ENCODE measurements at places on chromosomes 4 and X.

GRCh38 chr4:31516520-31516919 lies 796.4 kb downstream of the PCDH7 start:
- no peak for DNase-seq

GRCh38 chrX:8647176-8647575 lies 84.8 kb downstream of the ANOS1 start:
- no peak for DNase-seq

DNA sequence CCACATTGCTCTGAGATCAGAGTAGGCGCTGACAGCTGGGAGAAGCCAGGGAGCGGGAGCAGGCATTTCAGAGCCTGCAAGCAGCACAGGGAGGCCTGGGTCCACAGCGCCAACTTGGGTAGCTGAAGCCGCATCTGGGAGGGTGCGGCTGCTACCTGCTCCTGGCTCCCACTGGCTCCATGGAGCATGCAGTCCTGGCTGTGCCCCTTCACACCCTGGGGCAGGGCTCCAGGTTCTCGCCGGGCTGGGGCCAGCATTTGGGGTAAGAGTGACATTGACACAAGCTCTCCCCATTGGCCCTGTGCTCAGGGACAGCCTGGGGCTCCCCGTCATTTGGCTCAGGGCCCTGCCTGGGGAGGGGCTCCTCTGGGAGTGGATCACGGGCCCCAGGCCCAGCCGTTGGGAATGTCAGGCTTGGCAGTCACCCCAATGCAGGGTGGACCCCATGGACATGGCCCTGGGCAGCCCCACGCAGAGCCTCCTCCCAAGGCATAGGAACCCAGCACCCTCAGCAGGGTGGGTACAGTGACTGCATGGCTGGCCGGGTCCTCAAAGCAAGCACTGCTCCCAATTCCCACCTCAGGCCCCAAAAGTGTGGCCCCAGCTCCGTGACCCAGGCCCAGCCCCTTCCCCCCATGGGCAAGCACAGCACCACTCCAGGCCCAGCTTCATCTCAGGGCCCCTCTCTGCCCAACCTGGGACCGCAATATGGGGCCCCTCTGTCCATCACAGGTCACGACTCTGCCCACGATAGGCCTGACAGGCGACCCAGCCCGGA lies 82.4 kb downstream of the PRDM5 start:
- DNase-seq = no peak

DNA sequence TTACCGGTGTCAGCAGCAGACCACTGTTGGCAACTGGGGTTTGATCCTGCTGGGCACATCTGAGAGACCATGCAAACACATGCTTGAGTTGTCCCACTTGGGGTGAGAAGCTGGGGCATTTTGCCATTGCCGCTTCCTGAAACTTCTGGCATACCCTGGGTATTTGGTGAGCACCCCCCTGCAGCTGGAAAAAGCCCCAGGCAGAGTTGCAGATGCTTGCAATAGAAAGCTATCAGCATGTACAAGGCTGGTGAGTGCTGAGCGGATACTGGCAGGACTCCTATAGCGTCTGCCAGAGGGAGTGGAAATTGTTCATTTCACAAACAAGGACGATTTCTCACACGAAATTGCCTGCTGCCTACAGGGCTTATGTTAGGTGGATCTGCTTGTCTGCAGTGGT lies 32.3 kb downstream of the SUPT20HL1 start:
- DNase-seq = no peak

DNA sequence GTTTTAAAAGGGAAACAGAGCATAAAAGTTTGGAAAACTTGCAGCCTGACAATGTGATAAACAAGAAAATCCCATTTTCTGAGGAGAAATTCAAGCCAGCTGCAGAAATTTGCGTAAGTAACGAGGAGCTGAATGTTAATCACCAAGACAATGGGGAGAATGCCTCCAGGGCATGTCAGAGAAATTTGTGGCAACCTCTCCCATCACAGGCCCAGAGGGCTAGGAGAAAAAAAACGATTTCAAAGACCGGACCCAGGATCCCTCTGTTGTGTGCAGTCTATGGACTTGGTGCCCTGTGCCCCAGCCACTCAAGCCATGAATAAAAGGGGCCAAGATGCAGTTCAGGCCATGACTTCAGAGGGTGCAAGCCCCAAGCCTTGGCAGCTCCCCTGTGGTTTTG lies 355.4 kb upstream of the NDST3 start:
- DNase-seq = no peak

GRCh38 chr4:159368320-159368719 lies 265.4 kb downstream of the RAPGEF2 start:
- DNase-seq = no peak

- DNase-seq = peak; percentile 5
Observed at GRCh38 chr4:146975527-146975926, 29.9 kb upstream of the TTC29 start.

DNA sequence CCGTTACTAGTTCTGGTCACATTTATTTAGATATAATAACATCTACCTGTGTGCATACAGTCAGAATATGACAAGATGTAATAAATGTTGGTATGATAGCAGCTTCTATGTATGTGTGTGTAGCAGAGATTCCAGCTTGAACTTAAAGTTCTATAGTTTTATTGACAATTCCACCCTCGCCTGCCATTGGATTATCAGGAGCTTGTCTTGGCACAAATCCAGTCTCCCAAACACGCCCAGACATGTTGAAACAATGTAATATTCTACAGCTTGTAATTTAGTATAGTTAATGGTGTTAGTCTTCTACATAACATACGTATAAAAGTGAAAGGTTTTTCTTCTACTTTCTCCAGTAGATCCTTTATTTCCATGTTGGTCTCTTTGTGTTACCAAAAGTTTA lies 44.4 kb downstream of the BBS12 start:
- DNase-seq = no peak

- DNase-seq = no peak
Observed at GRCh38 chr4:185307136-185307950, 88.4 kb downstream of the LRP2BP start.

DNA sequence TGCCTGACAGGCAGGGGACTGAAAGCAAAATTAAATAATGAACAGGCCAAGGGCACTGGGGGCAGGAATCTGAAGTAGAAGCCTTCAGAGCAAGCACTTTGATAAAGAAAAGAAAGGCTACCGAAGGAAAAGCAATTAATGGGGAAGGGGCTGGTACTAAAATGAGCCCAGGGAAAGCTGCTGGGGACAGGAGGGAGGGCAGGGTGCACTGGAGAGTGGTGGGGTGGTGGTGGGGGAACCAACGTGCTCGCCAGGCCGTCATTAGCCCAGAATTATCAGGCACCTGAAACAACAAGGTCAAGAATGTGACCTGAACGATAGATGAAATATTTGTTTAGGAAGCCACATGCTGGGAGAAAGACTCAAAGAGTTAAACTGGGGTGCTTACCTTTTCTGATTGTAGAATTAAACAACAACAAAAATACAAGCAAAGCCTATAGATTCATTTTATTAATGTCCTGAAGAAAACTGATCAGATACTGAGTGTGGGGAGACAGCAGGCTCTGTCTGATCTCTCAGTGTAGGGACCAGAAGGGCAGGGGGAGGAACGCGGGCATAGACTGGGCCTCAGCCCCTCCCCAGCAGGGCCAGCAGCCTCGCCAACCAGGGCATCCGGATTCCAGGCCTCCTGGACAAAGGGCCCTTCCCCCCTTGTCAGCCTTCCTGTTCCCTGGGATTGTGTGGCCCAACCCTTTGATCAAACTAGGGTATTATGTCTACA lies 239.7 kb upstream of the KLF3 start:
- no peak for DNase-seq

GRCh38 chr4:89489338-89489771 lies 181.8 kb upstream of the GPRIN3 start:
- DNase-seq = no peak

- no peak for DNase-seq
Observed at GRCh38 chrX:38626296-38626695, 65.0 kb downstream of the TSPAN7 start.

- no peak for DNase-seq
Observed at GRCh38 chr4:67939195-67939594, 24.1 kb downstream of the TMPRSS11A start.

DNA sequence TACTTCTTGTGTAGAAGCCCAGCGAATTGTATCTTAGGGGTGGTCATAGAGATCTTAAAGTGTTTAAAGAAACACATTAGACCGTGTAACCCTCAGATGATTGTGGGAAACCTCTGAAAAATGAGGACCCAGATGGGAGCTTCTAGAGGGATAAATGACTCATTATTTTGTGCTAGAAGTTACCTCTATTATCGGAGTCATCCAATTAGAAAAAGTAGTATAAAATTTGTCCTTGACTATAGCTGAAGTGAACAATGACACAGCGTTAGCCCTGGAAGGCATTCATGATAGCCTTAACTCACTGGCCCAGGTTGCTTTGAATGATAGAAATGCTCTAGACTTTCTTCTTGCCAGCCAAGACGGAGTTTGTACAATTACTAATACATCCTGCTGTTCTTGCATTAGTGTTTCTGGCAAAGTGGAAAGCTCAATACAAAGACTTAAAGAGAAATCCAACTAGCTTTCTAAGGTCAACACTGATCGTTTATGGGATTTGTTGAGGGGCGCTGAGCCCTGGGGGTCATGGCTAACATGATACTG lies 178.9 kb upstream of the VEGFC start:
- no peak for DNase-seq

- no peak for DNase-seq
Observed at GRCh38 chrX:13377550-13377934, 57.7 kb upstream of the ATXN3L start.

DNA sequence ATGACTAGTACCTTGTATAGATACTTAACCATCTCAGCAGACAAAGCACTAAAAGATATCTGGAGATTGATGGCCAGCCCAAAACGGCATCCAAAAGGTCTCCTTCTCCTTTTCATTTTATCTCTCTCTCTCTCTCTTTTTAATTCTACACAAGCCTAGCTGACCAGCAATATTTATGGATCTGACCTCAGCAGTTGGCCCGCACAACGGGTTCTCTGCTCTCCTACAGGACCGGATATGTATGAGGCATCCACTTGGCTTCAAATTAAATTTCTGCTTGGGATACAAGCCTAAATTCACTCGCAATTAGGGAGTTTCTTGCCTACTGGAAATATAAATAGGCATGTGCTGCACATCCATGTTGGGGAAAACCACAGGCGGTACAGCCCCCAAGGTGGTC lies 22.5 kb upstream of the CT55 start:
- no peak for DNase-seq

DNA sequence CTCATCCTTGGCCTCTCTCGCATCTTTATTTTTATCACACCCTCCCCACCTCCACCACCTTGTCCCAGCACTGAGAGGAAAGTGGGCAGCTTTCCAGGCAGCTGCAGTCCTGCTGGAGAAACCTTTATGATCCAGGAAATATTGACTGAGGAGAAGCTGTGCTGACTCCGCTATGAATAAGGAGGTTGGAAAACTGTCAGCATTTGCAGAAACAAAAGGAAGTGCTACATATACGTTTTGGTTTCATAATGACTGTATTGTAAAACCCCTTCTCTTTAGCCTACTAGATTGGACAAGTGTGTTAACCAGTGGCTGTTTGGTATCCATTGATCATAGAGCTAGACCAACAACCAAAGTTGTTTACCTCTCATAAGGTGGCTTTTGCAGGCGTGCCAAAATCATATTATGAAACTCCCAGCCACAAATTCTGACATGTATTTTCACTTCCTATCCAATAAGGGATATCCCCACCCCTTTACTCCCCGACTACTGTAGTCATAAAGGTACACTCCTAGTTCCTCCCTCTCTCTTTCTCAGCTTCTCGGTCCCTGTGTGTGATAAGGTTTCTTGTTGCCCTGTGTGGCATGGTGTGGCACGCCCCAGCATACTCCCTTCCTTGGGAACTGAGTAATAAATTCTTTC lies 88.4 kb downstream of the GPR143 start:
- no peak for DNase-seq

DNA sequence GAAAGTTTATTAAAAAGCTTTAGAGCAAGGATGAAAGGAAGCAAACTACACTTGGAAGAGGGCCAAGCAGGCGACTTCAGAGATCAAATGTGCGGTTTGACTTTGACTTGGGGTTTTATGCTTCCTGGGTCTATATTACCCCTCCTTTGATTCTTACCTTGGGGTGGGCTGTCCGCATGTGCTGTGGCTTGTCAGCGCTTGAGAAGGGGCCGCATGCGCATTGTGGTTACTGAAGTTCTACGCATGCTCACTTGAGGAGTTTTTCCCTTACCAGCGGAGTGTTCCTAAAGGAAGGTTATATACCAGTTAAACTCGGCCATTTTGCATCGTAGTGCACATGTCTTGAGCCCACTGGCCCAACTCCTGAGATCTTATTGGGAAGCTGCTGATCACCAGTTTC lies 9.9 kb downstream of the ZNF157 start:
- no peak for DNase-seq

- DNase-seq = no peak
Observed at GRCh38 chr4:156633847-156634246, 337.8 kb downstream of the PDGFC start.

DNA sequence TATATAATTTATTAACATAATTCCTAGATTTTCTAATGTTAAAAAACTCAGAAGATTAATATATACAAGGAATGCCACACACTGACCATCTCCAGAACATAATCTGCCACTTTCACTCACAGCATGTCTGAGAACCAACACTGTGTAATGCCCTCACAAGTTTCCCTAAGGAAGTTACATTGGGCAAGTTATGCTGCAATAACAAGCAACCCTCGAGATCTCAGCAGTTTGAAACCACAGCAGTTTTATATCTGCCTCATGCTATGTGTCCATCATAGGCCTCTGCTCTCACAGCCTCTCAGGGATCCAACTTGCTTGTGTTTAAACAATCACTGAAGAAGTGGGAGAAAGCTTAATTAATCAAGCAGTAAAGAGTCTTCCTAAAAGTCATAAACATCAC lies 250.0 kb upstream of the SLC7A11 start:
- no peak for DNase-seq

DNA sequence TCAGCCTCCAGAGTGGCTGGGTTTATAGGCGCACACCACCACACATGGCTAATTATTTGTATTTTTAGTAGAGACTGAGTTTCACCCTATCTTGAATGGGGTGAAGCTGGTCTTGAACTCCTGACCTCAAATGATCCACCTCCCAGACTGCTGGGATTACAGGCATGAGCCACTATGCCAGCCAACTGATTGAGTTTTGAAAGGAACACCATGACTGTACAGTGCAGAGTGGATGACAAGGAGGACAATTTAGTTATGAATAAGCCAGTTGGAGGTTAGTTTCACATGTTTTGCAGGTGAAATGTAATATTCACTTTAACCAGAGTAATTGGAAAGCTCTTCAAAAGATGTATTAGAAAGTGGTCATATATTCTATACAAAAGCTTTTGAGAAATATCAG lies 60.8 kb downstream of the PCDH18 start:
- DNase-seq = no peak

- no peak for DNase-seq
Observed at GRCh38 chr4:168882650-168883233, 127.3 kb downstream of the CBR4 start.

DNA sequence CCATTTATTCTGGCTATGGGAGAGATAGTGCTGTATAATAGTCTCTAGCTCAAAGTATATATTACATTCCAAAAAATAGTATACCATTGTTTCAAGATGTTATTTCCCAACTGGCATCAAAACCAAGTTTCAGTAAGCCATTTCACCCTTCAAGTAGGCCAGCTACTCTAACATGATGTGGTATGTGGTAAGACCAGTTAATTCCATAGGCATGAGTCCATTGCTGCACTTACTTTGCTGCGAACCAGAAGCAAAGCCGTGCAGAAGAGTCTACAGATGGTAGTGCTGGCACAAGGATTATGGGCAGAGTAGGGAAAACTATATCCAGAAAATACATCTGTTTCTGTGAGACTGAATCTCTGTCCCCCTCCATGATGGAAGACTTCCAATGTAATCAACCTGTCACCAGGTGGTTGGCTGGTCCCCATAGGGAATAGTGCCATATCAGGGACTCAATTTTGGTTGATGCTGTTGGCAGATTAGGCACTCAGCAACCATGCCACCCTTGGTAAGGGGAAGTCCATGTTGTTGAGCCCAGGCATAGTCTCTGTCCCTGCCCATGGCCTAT lies 49.8 kb upstream of the HSD17B10 start:
- DNase-seq = no peak
